ENCODE measurements at places on chromosomes 2 and 18. TPM values are rescaled to one million over a fixed set of nuclear protein-coding genes. Genes with fewer than 3 reads are reported as not detected.

Gene PCARE
- 0.31 TPM for polyA plus RNA-seq

Gene IRS1
- polyA plus RNA-seq, result 11.9 TPM

Gene LRRC30
- 0.76 TPM for polyA plus RNA-seq

Gene RNF125
- polyA plus RNA-seq, result 2.3 TPM

Gene MERTK
- 21.4 TPM for polyA plus RNA-seq

Gene UGT1A3
- polyA plus RNA-seq, result not detected

Gene SDC1
- polyA plus RNA-seq, result 30.1 TPM

Gene ADD2
- 5.9 TPM for polyA plus RNA-seq

Gene SOCS6
- 28.9 TPM for polyA plus RNA-seq

Gene MTCL1
- 13.4 TPM for polyA plus RNA-seq

Gene FSHR
- polyA plus RNA-seq, result not detected

Gene C1QL2
- not detected for polyA plus RNA-seq

Gene ABCA12
- 0.14 TPM for polyA plus RNA-seq

Gene LMAN2L
- 48.8 TPM for polyA plus RNA-seq

Gene LTBP1
- polyA plus RNA-seq, result 69.2 TPM

Gene IGFBP5
- polyA plus RNA-seq, result 421 TPM

Gene ACADL
- 20.6 TPM for polyA plus RNA-seq

Gene ABCB11
- 0.27 TPM for polyA plus RNA-seq

Gene ZNF521
- polyA plus RNA-seq, result 48.3 TPM

Gene LAMA1
- polyA plus RNA-seq, result 66.1 TPM

Gene SLC39A6
- polyA plus RNA-seq, result 77.9 TPM

Gene ACTG2
- polyA plus RNA-seq, result 0.40 TPM

Gene FBXO48
- 2.3 TPM for polyA plus RNA-seq

Gene IL18RAP
- 0.28 TPM for polyA plus RNA-seq

Gene CXCR1
- polyA plus RNA-seq, result not detected

Gene LHCGR
- 0.22 TPM for polyA plus RNA-seq

Gene CCDC74B
- 18.3 TPM for polyA plus RNA-seq

Gene ICA1L
- 24.1 TPM for polyA plus RNA-seq

Gene COLEC11
- 2.2 TPM for polyA plus RNA-seq

Gene STAMBP
- 64.6 TPM for polyA plus RNA-seq

Gene ITPRIPL1
- 4.8 TPM for polyA plus RNA-seq

Gene ENOSF1
- polyA plus RNA-seq, result 144 TPM

Gene CABYR
- 6.7 TPM for polyA plus RNA-seq

Gene LRRTM4
- polyA plus RNA-seq, result 1.5 TPM

Gene SPC25
- 19.0 TPM for polyA plus RNA-seq

Gene KIF1A
- polyA plus RNA-seq, result 11.1 TPM

Gene CDKL4
- polyA plus RNA-seq, result 1.0 TPM

Gene TRIB2
- 219 TPM for polyA plus RNA-seq

Gene HMSD
- 1.2 TPM for polyA plus RNA-seq

Gene E2F6
- 19.2 TPM for polyA plus RNA-seq

Gene RAB6C
- 0.18 TPM for polyA plus RNA-seq

Gene GNLY
- 0.18 TPM for polyA plus RNA-seq

Gene GALNT13
- 2.6 TPM for polyA plus RNA-seq

Measured in left renal cortex interstitium (tissue), 4 donors.